ENCODE measurements at places on chromosomes 6 and 20.
A peak's percentile ranks its signal among the peaks of the same experiment; 100 is the strongest.

GRCh38 chr20:60693496-60694133 lies 558.4 kb upstream of the CDH4 start:
- no peak for DNase-seq

- no peak for DNase-seq
Measured at GRCh38 chr20:56762401-56762800, 133.3 kb downstream of the TFAP2C start.

GRCh38 chr6:119547024-119547423 lies 197.5 kb upstream of the MAN1A1 start:
- DNase-seq = no peak

DNA sequence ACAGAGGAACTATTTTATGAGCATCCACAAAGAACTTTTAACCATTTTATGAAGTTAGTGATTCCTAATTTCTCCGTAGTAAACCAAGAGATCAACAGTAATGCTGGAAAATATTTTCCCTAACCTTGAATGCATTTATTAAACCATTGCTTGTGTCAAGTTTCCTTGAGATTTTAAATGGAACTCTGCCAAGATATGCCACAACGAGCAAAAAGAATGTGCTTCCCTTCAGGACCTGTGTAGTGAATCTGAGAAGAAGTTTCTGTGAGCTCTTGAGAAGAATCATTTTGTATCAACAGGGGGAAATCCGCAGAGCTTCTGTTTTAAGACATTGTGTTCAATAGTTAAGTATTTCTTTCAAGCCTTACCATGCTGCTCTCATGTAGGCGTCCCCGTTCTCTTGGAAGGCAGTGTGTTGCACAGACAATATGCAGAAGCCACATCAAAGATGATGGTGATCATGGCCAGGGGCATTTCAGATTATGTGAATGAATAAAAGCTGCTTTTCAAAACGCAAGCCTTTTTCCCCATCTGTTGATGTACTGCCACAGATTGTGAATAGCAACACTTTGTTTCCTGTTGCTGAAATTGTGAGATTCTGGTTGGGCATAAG lies 439.8 kb downstream of the BMP2 start:
- DNase-seq = no peak

DNA sequence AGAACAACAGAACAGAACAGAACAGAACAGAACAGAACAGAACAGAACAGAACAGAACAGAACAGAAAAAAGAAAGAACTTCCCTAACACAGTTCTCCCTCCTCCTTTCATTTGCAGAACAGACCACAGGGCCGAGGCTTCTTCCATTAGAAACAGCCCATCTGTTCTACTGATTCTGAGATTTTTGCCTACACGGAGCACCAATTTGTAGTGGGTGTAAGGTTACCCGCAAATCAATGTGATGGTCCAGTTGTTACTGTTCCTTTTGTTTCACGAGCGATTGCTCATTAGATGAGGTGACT lies 734 bp upstream of the OGFRL1 start:
- DNase-seq = no peak

- no peak for DNase-seq
Measured at GRCh38 chr20:52852714-52853113, 119.4 kb upstream of the TSHZ2 start.

GRCh38 chr6:3458706-3459421 lies 2.0 kb upstream of the SLC22A23 start:
- DNase-seq = no peak

DNA sequence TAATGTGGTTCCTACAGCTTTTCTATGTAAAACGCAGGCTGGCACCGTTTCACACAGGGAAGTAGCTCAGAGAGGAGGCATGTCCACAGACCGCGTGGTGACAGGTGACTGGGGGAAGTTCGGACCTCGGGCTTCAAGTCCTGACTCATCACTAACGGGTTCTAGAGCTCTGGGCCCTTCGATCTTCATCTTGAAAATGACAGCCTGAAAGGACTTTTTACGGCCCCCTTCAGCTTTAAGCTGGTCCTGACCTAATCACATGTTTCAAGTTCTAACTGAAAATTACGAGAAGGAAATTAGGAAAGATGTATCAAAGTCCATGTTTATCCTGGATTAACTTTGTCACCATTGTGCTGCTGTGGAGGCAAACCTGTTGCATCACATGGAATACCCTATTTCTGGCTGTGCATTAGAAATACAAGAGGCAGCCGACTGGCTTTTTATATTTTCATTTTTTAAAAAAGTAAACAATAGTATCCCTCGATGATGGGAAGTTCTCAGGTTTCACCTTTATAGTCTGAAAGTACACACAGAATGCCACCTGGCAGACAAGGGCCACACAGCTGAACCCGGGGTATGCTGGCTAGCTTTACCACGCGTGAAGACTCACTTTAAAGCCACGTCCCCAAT lies 2.0 kb downstream of the MAN1A1 start:
- peak; percentile 3 for DNase-seq
